NCI-H226 (cell line): ENCODE measurements at places on chromosomes 16 and 17.
A peak's percentile ranks its signal among the peaks of the same experiment; 100 is the strongest.

DNA sequence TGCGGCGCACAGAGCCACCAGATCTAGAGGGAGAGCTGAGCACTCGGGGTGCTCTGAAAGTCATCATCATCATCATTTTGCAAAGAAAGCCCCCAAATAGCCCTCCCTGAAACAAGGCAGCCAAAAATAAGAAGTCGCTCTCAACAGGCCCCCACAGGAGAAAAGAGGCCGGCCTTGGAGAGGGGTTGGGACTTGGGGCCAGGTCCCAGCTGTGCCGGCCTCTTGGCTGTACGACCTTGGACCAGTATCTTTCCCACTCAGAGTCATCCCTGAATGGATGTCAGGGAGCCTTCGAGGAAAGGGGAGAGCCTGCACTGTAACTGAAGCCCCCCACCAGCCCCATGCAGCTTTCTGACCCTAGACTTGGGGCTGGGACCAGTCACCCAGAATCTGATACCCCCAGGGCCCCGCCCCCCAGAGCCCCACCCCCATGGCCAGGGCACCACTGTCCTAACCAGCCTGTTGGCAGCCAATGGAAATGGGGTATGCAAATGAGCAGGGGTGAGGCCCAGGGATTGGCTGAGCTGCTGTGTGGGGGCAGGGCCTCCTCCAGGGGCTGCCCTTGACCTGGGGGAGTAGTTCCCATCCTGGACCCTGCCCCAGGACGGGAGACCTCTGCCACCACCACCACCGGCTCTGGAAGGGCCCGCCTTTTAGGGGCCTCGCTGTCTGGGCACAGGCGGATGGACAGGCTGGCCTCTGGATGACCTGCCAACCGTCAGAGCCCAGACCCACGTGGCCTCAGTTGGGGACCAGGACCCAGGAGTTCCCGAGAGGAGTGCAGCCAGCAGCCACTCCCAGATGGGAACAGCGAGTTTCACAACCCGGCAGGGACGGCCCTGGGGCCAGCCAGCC, 15.4 kb downstream of the ZFPM1 start:
- peak; percentile 77 for DNase-seq

DNA sequence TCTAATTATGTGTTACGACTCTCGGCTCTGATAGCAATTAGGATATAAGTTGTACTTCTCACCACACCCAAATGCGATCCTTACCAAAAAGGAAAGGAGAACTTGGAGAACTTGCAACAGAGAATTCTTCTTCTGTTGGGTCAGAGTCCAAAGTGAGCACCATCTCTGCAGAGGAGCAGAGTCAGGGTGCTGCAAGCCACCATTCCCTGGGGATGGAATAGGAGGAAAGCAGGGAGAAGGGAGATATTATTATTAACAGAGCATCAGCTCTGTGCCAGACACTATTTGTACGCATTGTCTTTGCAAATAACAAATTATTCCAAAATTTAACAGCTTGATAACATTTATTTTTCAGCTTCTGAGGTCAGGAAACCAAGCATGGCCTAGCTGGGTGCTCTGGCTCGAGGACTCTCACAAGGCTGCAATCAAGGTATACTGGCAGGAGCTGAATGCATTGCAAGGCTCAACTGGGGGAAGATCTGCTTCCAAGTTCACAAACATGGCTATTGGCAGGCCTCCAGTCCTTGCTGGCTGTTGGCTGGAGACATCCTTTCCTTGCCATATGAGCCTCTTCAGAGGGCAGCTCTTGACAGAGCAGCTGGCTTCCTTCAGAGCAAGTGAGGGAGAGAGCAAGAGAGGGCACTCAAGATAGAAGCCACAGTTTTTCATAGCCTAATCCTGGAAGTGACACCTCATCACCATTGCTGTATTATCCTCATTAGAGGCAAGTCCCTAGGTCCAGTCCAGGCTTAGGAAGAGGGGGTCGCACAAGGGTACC, 296.2 kb upstream of the CDH5 start:
- DNase-seq: no peak

DNA sequence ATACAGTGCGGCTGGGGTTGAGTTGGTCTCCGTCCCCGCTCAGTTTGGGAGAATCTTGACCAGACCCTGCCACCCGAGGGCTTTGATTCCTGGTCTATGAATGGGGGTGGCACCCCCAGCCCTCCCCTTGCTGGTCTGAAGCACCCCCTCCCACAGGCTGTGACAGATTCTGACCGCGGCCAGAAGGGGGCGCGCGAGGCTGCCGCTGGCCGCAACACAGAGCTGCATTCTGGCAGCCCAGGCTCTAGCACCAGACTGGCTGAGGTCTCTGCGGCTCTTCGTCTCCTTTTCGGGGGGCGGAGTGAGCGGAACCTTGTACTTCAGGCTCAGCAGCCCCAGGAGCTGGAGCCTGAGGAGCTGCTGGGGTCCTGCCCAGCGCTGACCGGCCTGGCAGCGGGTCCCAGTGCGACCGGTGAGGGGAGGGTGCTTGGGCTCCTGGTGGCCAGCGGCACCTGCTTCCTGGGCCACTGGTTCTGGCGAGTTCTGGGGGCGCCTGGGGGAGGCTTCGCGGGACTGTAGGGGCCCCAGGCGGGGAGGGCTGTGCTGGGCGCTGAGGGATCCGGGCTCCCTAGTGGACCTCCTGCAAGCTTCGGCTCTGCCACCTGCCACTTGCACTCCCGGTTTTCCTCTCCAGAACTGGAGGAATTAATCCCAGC, 1011.6 kb downstream of the KCNJ18 start:
- no peak for DNase-seq

GRCh38 chr17:37614391-37614790, 5.2 kb upstream of the SYNRG start:
- peak; percentile 59 for DNase-seq

GRCh38 chr17:72684405-72685020, 408.0 kb downstream of the SLC39A11 start:
- no peak for DNase-seq

DNA sequence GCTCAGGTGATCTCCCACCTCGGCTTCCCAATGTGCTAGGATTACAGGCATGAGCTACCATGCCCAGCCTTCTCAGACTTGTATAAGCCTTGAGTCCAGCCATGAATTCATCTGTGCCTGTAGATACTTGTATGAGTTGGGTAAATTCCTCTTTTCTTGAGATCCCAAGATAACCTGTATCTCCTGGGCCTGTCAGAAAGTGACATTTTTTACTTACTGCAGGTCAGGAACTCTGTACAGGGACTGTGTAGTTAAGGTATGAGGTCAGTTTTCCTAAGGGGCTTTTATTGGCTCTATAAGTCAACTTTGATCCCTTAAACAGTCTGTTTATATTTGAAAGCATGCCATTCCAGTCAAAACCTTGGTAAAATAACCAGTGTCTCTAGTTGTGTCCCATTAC, 106.3 kb upstream of the HAS3 start:
- DNase-seq: no peak

DNA sequence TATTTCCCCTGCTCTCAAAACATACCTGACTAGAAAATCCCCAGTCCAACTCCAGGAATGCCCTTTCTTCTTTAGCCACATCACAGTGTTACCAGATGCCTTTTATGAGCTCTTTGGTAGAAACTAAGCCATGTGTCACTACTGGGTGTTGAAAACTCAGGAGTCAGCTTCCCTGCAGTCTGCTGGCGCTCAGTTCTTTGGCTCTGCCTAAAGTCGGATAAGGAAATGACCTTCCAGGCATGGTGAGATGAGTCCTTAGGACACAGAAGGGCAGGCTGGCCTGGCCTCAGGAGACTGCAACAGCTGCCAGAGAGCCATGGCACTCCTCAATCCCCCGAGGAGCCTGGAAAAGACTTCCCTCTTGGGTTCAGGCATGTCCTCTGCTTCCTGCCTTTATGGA, 89.1 kb downstream of the CDH13 start:
- no peak for DNase-seq
